Hematopoietic multipotent progenitor cell treated with erythropoietin and hydrocortisone succinate and interleukin-3 and kit ligand, for 6 days (in vitro differentiated cells): ENCODE measurements at places on chromosomes 3 and 15.

- no peak for DNase-seq
Measured at GRCh38 chr3:53826048-53826447, 20.2 kb downstream of the CHDH start.

DNA sequence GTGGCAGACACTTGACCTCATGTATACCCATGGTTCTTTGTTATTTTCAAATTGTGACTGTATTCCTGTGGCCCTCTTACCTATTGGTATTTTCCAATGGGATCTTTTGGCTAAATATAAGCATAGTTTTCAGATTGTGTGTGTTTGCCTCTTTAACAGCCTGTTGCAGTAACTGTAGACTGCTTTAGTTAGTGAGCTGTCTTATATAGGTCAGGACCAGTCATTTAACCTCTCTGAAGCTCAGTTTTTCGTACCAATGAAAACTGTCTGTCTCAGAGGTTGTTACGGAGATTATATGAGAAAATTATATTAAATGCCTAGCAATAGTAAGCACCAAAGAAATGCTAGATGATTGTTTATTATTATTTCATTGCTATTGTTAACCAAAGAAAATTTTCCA, 29.3 kb upstream of the CAPN3 start:
- DNase-seq: no peak

DNA sequence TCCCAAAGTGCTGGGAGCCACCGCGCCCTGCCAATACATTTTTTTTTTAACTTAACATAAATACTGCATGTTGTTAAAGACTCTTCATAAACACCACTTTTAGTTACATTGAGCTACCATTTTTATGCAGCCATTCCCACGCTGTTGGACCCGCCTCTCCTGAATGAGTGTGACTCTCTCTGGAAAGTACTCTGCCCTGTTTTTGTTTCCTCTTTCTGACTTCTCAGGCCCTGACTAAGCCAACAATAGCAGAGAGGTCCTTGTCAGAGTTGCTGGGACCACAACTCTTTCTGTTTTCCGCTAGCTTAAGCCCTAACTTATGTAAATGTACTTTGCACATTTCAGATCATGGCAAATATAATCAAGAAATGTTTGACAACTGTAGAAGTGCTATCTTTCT, 35.2 kb downstream of the PARP15 start:
- DNase-seq: no peak

GRCh38 chr15:53586799-53587198, 172.7 kb downstream of the WDR72 start:
- peak; percentile 62 for DNase-seq

- peak; percentile 78 for DNase-seq
Measured at GRCh38 chr3:94928921-94929320, 866.1 kb downstream of the NSUN3 start.

DNA sequence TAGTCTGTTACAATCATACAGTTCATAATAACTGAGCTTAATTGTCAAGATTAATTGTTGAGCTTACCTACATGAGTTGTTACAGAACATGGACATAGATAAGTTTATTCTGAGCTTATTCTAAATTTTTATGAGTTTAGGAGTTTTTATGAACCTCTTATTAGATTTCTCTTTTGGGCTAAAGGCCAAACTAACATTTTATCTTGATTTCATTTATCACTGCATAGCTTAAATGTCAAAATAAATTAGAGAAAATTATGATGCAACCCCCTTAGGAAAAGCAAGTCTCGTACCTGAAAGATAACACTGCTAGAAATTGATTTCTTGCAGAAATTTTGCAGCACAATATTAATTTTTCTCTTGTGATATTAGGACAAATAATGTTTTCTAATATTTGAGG, 54.5 kb downstream of the CNTN6 start:
- DNase-seq: no peak

- no peak for DNase-seq
Measured at GRCh38 chr3:156431334-156432124, 123.4 kb downstream of the SSR3 start.

DNA sequence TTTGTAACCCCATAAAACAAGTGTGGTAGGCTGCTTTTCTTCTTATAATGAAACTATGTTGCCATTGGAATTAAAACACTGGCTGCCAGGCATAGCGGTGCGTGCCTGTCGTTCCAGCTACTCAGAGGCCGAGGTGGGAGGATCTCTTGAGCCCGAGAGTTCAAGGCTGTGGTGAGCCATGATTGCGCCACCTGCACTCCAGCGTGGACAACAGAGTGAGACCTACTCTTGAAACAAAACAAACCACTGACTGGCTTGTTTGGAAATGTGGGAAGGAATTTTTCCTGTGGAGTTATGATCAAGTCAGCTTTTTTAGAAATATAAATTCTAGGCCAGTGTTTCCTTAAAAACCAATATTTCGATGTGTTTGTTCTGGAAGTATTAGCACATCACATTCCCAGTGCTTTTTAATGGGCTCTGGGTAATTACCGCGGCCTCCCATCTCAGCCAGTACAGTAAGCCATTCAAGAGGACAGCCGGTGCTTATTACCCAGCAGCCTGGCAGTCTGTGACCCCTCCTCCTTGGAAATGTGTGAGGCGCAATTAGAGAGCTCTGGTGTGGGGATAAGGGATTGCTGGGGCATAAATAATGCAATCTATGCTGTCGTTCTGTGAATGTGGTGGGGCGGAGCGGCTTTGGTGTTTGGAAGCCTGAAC, 58.3 kb upstream of the TRAK1 start:
- peak; percentile 31 for DNase-seq

DNA sequence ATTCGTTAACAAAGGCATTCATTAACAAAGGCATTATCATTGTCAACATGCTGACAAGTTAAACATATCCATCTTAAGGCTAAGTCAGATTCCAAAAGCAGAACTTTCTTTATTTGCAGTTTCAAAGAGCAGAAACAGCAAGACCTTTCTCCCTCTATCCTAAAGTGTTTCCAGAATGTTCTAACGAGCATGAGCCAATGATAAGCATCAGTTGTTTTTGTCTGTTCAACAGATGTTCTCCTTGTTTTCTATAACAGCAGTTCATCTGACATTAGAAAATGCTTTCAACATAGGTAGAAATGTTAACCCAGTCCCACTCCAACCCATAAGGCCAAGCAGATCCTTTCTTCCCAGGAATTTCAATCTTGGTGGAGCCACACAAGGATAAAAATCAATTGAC, 77.6 kb upstream of the POMGNT2 start:
- no peak for DNase-seq

- peak; percentile 6 for DNase-seq
Measured at GRCh38 chr3:59473636-59474035, 423.8 kb upstream of the CFAP20DC start.
